Effector CD4-positive, alpha-beta T cell (primary cell): ENCODE measurements at places on chromosomes 16 and 17.

- DNase-seq = no peak
Observed at GRCh38 chr17:51245535-51245934, 14.3 kb downstream of the MBTD1 start.

- DNase-seq = no peak
Observed at GRCh38 chr16:84754956-84755672, 55.3 kb downstream of the USP10 start.

- DNase-seq = no peak
Observed at GRCh38 chr17:30421592-30421991, 42.9 kb downstream of the CPD start.

DNA sequence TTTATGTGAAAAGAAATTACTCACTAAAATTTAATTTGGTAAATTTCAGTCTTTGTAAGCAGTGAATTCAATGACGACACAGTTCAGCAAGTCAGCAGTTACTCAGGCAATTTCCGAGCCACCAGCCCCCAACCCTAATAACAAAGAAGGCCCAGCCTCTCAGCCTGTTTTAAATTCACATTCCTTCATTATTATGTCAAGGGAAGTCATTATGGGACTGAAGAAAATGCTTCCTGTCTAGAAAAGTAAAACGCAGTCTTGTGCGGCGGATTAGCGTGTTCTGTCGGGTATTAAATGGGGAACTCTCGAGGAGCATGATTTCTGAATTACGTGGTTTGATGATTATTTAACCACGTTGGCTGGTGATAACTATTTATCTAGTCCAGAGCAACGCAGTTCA, 177.6 kb downstream of the AIPL1 start:
- DNase-seq = no peak

GRCh38 chr16:10485159-10485558, 95.2 kb downstream of the EMP2 start:
- DNase-seq = no peak

DNA sequence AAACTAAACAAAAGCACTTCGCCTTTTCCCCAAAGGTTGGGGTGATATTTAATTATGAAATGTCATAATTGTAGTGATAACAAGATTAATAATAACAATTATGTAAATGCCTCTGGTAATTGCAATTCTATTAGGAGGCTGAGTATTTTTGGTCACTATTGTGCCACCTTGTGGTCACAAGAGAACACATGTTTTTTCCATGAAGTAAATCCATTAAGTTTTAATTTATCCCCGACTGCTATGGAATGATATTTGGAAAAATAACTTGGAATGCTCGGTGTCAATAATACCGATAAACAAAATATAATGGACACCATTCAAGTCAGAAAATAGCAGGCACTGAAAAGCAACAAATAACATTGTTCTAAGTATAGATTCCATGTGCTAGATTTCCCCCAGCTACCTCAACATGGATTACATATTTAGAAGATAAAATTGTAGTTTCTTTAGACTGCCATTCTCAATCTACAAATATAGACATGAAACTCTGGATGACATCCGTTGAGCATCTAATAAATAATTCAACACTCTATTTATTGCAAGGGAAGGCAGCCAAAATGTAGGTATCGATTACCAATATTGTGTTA, 25.0 kb upstream of the KCNJ2 start:
- DNase-seq = no peak

GRCh38 chr16:67200491-67200890, 1.6 kb downstream of the ELMO3 start:
- DNase-seq = no peak

DNA sequence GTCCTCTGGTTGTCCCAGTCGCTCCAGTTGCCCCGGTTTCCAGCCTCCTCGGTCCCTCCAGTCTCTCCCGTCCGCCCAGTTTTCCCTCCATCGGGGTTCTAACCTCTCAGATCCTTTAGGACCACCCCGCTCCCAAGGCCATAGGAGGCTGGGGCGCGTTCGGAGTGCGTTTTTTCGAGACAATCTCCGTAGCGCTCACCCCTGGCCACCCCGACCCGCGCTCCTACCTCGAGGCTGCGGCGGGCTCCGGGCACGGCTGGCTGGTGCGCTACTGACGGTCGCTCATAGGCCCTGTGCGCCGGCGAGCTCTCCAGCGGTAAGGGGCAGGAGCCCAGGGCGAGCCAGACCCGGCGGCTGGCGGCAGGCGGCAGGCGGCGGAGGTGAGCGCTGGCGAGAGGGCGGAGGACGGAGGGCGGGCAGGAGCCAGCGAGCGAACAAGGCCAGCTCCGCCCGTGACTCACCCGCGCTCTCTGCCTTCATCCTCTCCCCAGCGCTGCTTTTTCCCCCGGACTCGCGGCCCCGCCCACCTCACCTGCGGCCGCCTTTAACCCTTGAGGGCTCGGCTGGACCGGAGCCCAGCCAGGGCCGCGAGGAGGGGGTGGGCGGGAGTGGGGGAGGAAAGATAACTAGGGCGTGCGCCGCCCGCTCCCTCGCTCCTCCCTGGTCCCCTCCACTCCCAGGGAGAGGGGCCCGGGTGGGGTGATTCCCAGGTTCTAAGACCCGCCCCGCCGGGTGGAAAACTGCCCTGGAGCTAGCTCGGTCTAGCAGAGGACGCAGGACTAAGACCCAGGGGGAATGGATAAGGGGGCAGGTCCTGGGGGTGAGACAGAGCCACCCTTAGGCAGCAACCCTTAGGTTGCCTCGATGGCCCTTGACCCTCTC, at the start of gene SP6:
TSS of gene SP6 (minus strand) at position 472 of the 882 bp plus-strand sequence. CDS start 2,734 bp downstream, outside the sequence.
- peak; percentile 51 for DNase-seq

DNA sequence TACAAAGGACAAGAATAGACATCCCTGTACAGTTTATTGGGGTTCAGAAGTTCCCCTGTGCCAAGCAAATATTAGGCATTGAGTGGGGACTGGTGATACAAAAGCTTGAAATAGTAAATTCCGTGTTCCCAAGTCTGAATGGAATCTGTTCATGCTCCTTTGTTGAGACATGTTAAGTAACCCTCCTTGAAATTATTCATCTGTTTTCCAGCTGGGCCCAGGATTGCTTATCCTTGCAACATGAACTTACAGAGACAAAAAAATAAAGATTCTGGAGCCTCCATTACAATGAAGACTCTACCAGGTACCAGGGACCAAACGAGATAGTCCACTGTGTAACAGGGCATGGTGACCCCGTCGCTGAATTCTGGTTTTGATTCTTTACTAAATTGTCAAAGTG, 6.1 kb upstream of the CCL8 start:
- no peak for DNase-seq

DNA sequence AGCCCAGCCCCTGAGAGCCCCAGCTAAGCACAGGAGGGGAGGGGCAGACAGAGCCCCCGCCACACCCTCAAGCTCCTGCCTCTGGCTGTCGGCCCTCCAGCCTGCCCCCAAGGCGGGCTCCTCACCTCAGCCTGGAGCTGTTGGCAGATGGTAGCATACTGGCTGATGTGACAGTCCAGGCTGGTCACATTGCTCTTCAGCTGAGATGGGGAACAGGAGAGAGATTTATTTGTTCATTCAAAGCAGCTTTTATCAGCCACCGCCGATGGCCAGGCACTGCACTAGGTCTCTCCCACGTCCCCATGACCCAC, 14.8 kb downstream of the KIF18B start:
- no peak for DNase-seq

- no peak for DNase-seq
Observed at GRCh38 chr16:46620266-46621005, 743 bp downstream of the SHCBP1 start.

DNA sequence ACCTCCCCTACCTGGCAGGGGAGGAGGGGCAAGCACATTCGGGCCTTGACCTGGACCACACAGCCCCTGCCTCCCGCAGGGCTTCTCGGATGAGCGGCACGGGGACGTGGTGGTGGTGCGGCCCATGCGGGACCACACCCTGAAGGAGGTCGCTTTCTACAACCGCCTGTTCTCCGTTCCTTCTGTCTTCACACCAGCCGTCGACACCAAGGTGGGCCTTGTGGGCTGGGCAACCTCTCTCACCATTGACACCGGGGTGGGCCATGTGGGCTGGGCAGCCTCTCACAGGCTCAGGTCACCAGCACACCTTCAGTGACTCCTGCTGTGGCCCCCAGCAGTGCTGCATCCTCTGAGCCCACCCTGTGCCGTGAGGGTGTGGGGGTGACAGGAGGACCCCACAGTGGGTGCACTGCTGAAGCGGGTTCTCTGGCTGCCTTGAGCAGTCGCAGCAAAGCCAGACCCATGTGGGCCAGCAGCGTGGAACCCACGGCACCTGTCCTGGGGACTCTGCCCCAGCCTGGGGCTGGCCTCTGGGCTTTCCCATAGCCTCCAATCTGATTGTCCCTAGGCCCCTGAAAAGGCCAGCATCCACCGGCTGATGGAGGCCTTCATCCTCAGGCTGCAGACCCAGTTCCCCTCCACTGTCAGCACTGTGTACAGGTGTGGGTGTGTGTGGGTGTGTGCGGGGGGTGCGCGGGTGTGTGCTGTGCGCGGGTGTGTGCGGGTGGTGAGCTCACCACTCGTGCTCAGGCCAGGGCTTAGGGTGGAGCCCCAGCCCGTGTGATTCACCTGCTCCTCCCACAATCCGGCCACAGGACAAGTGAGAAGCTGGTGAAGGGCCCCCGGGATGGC, 7.5 kb downstream of the CTU2 start:
- no peak for DNase-seq

DNA sequence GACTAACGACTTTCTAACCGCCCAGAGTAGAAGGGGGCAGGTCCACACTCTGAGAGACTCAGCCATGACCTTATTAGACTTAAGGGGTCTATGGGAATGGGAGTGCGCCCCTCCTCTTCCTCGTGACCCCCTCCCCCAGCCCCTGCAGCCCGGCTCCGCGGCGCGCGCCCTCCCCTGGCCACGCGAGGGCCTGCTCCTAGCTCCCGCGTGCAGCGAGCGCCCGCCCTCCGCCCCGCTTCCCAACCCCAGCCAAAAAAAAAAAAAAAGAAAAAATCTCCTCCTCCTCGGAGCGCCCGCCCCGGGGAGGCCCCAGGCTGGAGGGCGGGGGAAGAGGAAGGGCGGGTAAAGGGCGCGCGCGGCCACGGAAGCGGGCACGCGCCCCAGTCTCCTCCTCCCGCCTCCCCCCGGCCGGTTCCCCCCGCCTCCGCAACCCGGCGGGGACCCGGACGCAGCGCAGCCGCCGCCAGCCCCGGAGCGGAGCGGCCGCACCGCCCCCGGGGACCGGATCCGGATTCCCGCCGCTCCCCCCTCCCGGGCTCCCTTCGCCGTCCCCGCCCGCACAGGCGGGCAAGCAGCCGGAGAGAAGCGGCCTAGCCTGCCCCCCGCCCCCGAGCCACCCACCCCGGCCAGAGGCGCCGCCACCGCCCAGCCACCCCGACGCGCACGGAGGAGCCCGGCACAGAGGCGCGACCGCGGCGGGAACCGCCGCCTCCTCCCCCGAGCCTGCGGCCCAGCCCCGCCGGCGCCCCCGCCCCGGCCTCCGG, 949 bp downstream of the UBTF start:
- DNase-seq = peak; percentile 78

DNA sequence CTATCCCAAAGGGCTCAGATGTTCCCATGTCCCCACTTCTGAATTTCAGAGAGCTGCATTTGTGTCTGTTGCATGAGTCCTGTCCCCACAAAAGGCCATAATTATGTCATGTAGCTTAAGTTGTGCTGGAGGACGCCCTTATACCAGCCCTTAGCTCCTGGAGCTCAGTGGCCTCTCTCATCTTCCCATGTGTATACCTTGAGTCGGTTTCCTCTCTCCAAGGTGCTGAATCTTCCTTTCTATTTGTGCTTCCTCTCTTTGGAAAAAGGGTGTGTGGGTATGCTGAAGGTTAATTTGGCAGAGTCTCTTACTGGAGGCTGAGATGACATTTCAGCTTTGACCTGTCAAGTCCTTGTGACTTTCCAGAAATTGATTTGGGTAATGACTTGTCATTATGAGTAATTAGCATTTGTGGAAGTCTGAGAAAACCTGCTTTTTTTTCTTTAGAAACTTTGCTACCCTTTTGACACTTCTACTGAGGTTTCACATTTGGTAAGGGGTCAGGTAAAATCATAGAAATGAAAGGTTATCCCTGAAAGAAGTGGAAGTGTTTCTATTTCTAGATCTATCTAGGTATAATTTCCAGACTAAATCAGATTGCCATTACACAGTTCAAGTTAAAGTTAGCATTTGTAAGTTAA, 185.4 kb downstream of the ABCC12 start:
- no peak for DNase-seq

GRCh38 chr16:49766225-49766624, 89.7 kb downstream of the ZNF423 start:
- no peak for DNase-seq

- DNase-seq = no peak
Observed at GRCh38 chr17:3885271-3885670, 7.6 kb downstream of the CAMKK1 start.

DNA sequence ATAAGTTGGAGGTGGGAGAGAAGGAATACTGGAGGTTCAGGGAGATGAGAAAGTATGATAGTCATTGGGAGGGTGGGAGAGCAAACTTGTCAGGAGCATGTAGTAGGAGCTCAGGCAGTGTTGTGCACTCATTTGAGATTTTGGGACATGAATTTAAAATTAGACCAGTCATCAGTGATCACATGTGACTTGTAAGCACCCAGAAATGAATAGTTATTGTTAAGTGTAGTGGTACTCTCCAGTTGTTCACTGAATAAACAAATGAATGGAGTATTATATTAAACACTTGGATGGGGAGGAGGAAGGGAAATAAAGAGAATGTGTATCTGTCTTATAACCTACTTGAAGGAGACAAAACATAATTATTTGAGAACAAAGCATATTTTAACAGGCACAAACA, 2.2 kb upstream of the PSME3 start:
- no peak for DNase-seq

GRCh38 chr16:77250400-77250799, 51.2 kb downstream of the SYCE1L start:
- no peak for DNase-seq

GRCh38 chr16:70700101-70701020, 14.5 kb upstream of the MTSS2 start:
- no peak for DNase-seq

- DNase-seq = no peak
Observed at GRCh38 chr16:1177750-1178149, 24.8 kb downstream of the CACNA1H start.

- DNase-seq = no peak
Observed at GRCh38 chr17:57498443-57498842, 242.1 kb downstream of the MSI2 start.
